ENCODE measurements at places on chromosomes 16 and 17.

DNA sequence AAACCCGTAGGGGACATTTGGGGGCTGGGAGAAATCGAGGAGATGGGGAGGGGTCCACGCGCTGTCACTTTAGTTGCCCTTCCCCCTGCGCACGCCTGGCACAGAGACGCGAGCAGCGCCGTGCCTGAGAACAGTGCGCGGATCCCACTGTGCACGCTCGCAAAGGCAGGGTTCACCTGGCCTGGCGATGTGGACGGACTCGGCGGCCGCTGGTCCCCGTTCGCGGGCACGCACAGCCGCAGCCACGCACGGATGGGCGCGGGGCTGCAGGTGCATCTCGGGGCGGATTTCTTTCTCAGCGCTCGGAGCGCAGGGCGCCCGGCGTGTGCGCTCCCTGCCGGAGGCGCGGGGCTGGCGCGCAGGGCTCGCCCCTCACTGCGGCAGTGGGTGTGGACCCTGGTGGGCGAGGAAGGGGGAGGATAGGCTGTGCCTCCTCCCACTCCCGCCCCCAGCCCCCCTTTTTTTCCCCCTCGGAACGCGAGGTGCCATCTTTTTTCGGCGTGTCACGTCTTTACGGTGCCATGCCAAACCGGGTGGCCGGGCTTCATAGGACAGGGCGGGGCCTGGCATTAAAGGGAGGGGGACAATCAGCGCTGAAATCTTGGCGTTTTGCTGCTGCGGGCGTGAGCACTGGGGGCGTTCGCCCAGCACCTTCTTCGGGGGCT lies 1.1 kb downstream of the MAPT start:
- peak; percentile 47 for DNase-seq

- DNase-seq = no peak
These were observed 5.9 kb downstream of the SLC5A10 start for GRCh38 chr17:18957831-18958230.

DNA sequence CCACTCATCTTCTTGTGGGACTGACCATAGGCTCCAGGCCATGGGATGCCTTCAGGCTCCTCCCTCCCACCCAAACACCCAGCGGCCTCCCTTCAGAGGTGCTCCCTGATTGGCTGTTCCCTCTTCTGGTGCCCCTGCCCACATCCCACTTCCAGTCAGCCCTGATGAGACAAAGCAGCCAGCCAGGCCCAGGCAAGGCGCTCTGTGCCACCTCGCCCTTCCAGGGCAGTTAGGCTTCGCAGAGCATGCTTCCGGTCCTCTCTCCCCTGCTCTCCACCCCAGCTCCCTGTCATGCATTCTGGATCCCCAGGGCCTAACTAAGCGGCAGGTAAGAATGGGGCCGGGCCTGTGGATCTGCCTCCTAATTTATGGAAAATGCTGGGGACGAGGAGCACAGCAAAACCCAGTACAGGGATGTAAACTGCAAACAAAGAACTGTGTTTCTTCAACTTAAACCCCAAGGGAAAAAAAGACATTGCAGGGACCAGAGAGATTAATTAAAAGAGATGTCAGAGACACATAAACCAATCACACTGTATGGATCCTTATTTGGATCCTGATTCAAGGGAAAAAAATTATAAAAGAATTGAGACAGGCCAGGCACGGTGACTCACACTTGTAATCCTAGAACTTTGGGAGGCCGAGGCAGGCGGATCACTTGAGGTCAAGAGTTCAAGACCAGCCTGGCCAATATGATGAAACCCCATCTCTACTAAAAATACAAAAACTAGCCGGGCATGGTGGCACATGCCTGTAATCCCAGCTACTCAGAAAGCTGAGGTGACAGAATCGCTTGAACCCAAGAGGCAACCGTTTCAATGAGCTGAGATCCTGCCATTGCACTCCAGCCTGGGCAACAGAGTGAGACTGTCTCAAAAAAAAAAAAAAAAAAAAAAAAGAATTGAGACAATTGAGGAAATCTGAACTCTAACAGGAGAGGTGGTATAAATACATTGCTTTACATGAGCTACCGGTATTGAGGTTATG lies 26.0 kb downstream of the ZDHHC7 start:
- no peak for DNase-seq

GRCh38 chr17:80882323-80882722 lies 109.3 kb upstream of the CHMP6 start:
- no peak for DNase-seq

- no peak for DNase-seq
These were observed 287.6 kb downstream of the MAP2K6 start for GRCh38 chr17:69702078-69702477.

GRCh38 chr17:38867968-38868816 lies 1.7 kb upstream of the LASP1 start:
- DNase-seq = no peak

- DNase-seq = no peak
These were observed 32.0 kb upstream of the PLLP start for GRCh38 chr16:57316390-57317017.

DNA sequence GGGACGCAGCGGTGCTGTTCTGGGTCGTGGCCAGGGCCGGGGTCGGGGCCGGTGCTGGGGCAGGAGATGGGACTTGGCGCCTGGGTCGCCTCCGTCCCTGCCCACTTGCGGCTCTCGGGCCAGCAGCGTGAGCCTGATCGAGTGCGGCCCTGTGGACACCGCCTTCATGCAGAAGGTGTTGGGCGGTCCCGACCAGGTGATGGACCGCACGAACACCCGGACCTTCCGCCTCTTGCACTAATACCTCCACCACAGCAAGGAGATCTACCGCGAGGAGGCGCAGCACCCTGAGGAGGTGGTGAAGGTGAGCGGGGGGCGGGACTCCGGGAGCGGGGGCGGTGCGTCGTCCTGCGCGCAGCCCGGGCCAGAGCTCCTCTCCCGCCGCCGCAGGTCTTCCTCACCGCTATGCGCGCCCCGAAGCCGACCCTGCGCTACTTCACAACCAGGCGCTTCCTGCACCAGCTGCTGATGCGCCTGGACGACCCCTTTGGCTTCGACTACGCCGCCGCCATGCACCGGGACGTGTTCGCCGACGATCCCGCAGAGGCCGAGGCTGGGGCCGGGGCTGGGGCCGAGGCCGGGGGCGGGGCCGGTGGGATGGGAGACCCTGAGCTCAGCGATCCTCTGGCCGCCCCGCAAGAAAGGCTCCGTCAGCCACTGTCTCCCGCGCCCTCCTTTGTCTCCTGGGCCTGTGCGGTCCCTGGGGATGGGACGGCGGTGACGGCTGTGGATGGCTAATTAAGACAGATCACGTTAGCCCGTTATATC lies 4.5 kb upstream of the HSD17B1 start:
- DNase-seq = peak; percentile 68

- peak; percentile 10 for DNase-seq
These were observed 3.8 kb downstream of the HOXB2 start for GRCh38 chr17:48541036-48541576.

- DNase-seq = no peak
These were observed 2.4 kb upstream of the SPOP start for GRCh38 chr17:49680314-49680713.

DNA sequence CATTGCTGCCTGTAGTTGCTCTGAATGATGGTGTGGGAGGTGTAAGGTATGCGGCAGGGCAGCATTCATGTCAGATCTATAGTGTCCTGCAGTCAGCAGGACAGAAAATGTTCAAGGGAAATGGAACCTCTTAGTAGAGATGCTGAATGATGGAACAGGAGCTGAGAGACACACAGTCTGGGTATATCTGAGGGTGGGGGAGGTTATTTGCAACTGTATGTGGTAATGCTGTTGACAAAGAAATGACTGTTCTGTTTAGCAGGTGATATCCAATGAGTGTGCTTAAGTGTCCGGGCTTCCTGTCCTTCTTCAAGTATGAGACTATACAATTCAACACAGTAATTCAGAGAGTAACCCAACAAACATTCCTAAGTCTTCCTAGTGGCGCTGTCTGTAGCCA lies 46.6 kb downstream of the STH start:
- no peak for DNase-seq

DNA sequence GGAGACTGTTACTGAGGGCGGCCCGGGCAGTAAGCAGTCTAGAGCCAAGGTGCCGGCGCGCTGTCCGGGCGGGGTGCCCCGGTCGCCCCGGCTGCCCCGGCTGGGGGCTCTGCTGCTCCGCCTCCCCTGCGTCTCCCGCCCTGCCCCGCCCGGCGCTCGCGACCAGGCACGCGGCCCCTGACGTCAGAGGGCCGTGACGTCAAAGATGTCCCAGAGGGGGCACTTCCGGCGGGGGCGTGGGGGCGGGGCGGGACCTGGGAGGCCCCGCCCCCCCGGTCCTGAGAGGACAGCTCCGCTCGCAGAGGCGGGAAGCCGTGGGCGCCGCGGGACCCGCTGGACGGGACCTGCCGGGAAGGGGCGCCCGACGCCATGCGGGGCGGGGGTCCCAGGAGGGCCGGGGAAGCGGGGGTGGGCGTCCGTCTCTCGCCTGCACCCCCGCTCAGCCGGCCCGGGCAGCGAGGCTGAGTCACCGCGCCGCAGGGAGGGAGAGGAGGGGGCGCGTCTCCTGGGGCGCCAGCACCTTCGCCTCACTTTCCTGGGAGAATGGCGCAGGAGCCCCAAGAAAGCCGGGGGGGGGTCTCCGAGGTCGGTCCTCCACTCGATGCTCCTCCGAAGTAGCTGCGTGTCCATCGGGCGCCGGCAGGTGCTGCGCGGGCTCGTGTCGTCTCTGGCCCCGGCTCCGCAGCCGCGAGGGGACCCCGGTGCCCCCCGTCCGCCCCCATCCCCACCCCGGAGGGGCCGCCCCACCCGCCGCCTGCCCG lies 4.4 kb upstream of the HIC1 start:
- DNase-seq = peak; percentile 80

GRCh38 chr17:81065500-81065899 lies 30.5 kb downstream of the BAIAP2 start:
- no peak for DNase-seq

DNA sequence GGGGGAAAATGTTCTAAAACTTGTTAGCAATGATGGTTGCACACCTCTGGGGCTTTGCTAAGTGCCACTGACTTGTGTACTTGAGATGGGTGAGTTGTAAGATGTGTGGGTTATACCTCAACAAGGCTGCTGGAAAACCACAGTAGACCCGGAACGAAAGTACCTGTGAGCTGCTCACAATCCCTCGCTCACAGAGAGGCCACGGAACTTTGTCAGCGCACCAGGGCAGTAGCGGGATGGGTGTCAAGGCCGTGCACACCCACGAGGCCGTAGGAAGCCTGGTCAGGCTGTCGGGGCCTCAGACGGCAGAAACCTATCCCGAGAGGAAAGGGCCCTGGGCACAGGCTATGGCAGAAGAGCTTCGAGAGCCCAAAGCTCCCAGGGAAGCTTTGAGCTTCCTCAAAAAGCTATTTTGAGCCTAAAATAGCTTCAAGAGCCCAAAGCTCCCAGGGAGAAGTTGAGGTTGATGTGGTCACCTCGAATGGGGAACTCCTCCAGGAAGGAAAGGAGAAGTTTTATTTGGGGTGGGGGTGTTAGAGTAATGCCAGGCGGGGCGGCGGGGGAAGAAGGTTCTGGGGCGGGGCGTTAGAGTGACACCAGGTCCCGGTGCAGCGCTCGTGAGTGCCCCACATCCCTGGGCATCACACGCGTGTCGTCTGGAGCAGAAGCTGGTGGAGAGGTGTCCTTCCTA lies 19.0 kb downstream of the CBFA2T3 start:
- DNase-seq = no peak

GRCh38 chr17:38333635-38334295 lies 10.0 kb downstream of the GPR179 start:
- peak; percentile 26 for DNase-seq

DNA sequence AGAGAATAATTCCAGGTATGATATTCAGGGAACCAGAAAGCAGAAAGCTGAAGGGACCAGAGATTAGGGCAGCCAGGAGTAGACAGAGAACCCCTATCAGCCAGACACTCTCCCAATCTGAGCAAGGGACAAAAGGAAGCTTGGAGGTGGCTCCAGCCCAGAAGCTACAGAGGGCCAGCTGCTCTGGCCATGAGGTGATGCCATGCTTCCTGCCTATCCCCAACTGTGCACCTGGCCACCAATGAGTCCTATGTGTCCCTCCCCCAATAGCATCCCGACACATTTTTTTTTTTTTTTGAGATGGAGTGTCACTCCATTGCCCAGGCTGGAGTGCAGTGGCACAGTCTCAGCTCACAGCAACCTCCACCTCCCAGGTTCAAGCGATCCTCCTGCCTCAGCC lies 30.0 kb downstream of the NSMCE1 start:
- DNase-seq = no peak

DNA sequence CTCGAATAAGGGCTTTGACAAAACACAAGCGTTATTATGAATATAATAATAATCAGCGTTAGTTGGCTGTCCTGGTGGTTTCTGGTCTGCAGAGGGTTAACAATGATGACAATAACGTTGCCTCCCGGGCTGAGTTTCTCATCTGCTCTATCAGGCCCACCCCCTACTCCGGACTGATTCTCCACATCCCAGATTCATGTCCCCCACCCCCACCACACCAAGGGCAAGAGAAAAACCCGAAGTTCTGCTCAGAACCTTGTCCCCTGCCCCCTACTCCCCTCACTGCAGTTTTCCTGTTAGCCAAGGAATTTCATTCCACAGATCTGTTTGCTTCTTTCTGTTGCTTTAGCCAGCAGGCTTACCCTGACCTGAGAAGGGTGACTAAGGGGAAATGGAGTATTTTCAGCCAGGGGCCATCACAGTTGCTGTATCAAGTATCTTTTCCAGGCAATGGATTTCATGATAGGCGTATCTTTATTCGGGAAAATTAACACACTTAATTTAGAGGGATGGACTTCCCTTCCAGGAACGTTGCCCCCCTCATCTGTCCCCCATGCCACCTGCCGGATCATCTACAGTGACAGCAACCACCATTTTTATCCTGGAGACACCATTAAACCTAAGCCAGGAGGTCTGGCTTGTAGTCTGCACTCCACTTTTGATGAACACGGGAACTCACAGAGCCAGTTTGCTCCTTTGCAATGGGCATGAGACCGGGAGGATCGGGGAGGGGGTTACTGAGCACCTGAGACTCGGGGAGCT lies 23.7 kb downstream of the ALOX15 start:
- no peak for DNase-seq

- DNase-seq = no peak
These were observed 45.1 kb downstream of the RBFOX3 start for GRCh38 chr17:79565606-79566250.

- no peak for DNase-seq
These were observed 163.5 kb upstream of the KIF2B start for GRCh38 chr17:53659181-53659580.

- DNase-seq = no peak
These were observed 40.6 kb downstream of the PRKCB start for GRCh38 chr16:23876256-23876896.

- no peak for DNase-seq
These were observed 29.2 kb downstream of the SOCS3 start for GRCh38 chr17:78330570-78331224.

- no peak for DNase-seq
These were observed 6.1 kb downstream of the PRSS36 start for GRCh38 chr16:31143694-31144148.

DNA sequence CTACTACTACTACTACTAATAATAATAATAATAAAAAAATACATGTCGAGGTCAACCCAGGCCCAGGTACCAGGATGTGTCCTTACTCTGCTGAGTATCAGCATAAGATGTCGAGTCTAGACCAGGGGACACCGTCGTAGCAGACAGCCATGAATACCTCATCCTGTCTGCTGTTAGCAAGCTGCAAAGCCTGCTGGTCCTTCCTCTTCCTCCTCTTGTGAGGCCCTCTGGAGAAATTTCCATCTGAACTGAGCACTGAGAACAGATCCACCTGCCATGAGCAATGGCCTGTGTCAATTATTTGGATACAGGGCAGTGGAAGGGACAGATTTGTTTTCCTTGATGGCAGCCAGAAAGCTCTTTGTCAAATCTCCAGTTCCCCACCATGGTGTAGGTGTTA lies 168.5 kb downstream of the XYLT1 start:
- DNase-seq = no peak
